ENCODE measurements at places on chromosomes 16 and 17. TPM values are rescaled to one million over a fixed set of nuclear protein-coding genes. Genes with fewer than 3 reads are reported as not detected.

The C17orf50 gene
- 0.14 TPM for total RNA-seq

The ASPHD1 gene
- total RNA-seq = 27.5 TPM

The C16orf95 gene
- 6.2 TPM for total RNA-seq

The HEATR9 gene
- total RNA-seq = not detected

The TNFSF12 gene
- total RNA-seq = 9.8 TPM

The PPY gene
- total RNA-seq = not detected

The FLII gene
- 214 TPM for total RNA-seq

The CPD gene
- 19.9 TPM for total RNA-seq

The MAPT gene
- 2.1 TPM for total RNA-seq

The NAA60 gene
- 52.5 TPM for total RNA-seq

Data from A549 treated with GW870086 at 1 μM for 4 hours (cell line).